Ovary (tissue), 10 donors: ENCODE measurements at places on chromosomes 16 and 17. TPM values are rescaled to one million over a fixed set of nuclear protein-coding genes. Genes with fewer than 3 reads are reported as not detected.

GRCh38 chr16:56475201-56475600, 23.8 kb downstream of the OGFOD1 start:
- H3K27me3 ChIP-seq, result no peaks in the 10 kb centered on the region
- no peak overlapping the region for H3K27ac ChIP-seq
- no peak overlapping the region for H3K4me3 ChIP-seq

DNA sequence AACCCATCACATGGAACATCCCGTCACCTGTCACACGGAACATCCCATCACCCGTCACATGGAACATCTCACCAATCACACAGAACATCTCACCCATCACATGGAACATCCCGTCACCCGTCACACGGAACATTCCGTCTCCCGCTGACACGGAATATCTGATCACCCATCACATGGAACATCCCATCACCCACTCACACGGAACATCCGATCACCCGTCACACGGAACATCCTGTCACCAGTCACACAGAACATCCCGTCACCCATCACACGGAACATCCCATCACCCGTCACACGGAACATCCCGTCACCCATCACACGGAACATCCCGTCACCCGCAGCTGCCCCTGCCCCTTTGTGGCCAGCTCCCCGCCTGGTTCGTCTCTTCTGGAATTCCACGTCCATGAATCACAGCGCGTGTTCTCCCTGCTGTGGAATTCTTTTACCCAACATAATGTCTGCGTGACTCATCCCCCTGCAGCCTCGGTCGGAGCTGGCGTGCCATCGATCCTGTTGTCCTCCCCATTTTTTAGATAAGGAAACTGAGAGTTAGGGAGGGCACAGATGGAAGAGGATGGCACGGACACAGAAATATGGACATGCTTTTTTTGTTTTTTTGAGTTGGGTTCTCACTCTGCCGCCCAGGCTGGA, 5.6 kb downstream of the CPNE7 start:
- H3K4me1 ChIP-seq, result no peaks in the 10 kb centered on the region
- no peak for DNase-seq
- no peaks in the 10 kb centered on the region for H3K36me3 ChIP-seq
- no peak overlapping the region for H3K27ac ChIP-seq
- H3K27me3 ChIP-seq, result no peaks in the 10 kb centered on the region

DNA sequence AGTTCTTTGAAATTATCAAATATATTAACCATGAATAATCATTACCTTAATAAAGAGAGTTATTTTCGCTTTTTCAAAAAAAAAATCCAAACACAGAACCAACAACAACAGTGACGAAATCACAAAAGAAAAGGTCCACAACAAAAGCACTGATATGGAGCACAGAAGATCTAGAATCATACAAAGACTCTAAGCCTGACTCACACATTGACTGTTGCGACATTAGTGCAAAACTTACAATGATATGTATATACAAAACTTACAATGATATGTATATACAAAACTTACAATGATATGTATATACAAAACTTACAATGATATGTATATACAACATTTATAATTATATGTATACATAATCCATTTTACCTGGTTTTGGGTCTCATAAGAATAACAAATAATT, 117.7 kb downstream of the USP22 start:
- H3K27ac ChIP-seq, result peak overlapping the region; percentile 35
- no peaks in the 10 kb centered on the region for H3K36me3 ChIP-seq
- no peaks in the 10 kb centered on the region for H3K27me3 ChIP-seq
- peaks cover 2% of the 10 kb centered on the region for H3K4me1 ChIP-seq
- no peak for DNase-seq

- H3K27me3 ChIP-seq, result no peaks in the 10 kb centered on the region
- H3K36me3 ChIP-seq, result no peaks in the 10 kb centered on the region
- H3K4me3 ChIP-seq, result no peak overlapping the region
- H3K4me1 ChIP-seq, result no peaks in the 10 kb centered on the region
- H3K27ac ChIP-seq, result no peak overlapping the region
- no peak for DNase-seq
These were observed 31.3 kb downstream of the SCNN1G start for GRCh38 chr16:23213831-23214230.

GRCh38 chr17:6996256-6997011, 585 bp downstream of the ALOX12 start:
- no peaks in the 10 kb centered on the region for H3K27me3 ChIP-seq
- peaks cover 3% of the 10 kb centered on the region for H3K4me1 ChIP-seq
- H3K4me3 ChIP-seq, result peak overlapping the region; percentile 7
- no peaks in the 10 kb centered on the region for H3K36me3 ChIP-seq

DNA sequence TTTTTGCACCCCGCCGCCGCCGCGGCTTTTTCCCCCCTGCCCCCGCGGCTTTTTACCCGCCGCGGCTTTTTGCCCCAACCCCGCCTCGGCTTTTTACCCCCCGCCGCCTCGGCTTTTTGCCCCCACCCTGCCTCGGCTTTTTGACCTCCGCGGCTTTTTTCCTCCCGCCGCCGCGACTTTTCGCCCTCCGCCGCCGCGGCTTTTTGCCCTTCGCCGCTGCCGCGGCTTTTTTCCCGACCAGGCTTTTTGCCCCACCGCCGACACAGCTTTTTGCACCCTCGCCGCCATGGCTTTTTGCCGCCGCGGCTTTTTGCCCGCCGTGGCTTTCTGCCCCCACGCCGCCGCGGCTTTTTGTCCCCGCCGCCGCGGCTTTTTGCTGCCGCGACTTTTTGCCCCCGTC, 137.0 kb upstream of the TP53TG3D start:
- H3K4me3 ChIP-seq, result no peak overlapping the region
- H3K27me3 ChIP-seq, result no peaks in the 10 kb centered on the region
- DNase-seq, result no peak
- H3K27ac ChIP-seq, result no peak overlapping the region

DNA sequence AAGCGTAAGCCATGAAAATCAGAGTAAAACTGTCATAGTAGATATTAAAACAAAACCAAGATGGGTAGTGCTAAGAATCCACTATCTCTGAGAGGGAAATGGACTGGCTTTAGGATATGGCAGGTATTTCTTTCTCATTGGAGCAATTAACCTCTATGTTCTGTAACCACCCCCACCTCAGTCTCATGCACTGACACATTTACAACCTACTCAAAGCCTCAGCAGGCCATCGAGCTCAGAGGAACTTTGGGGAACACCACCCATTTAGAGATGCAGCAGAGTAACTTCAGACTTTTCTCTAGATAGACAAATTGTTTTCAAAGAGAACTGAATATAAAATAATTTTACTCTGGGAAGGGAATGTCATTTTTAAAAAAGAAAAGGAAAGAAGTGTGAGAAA, 615.8 kb upstream of the ZFHX3 start:
- no peaks in the 10 kb centered on the region for H3K27me3 ChIP-seq
- H3K4me1 ChIP-seq, result no peaks in the 10 kb centered on the region
- no peak for DNase-seq
- no peak overlapping the region for H3K27ac ChIP-seq

- H3K36me3 ChIP-seq, result no peaks in the 10 kb centered on the region
- no peaks in the 10 kb centered on the region for H3K4me1 ChIP-seq
- no peaks in the 10 kb centered on the region for H3K27me3 ChIP-seq
- no peak overlapping the region for H3K27ac ChIP-seq
These were observed 90.8 kb downstream of the SDR42E1 start for GRCh38 chr16:81920498-81920897.

DNA sequence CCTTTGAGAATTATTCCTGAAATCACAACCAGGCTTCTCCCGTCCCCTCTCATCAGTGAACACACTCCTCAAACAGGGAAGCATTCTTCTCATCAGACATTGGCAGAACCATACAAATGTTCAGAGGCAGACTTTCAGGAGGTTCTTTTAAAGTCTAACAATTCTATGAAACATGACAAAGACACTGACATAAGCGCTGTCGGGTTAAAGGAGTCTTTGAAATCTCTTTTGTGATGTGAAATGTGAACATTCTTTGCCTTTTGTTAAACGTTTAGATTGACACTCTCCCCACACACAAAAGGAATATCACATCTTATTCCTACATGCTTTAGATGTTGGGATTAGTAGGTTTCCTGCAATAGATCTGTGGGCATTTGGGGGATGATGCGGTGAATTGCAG, 63.9 kb downstream of the NETO2 start:
- no peaks in the 10 kb centered on the region for H3K27me3 ChIP-seq
- H3K4me1 ChIP-seq, result no peaks in the 10 kb centered on the region
- H3K27ac ChIP-seq, result no peak overlapping the region
- no peak overlapping the region for H3K4me3 ChIP-seq
- no peaks in the 10 kb centered on the region for H3K36me3 ChIP-seq

GRCh38 chr17:82399601-82400101, 18.5 kb upstream of the HEXD start:
- DNase-seq, result no peak
- H3K4me1 ChIP-seq, result no peaks in the 10 kb centered on the region
- H3K27ac ChIP-seq, result no peak overlapping the region
- H3K27me3 ChIP-seq, result no peaks in the 10 kb centered on the region

DNA sequence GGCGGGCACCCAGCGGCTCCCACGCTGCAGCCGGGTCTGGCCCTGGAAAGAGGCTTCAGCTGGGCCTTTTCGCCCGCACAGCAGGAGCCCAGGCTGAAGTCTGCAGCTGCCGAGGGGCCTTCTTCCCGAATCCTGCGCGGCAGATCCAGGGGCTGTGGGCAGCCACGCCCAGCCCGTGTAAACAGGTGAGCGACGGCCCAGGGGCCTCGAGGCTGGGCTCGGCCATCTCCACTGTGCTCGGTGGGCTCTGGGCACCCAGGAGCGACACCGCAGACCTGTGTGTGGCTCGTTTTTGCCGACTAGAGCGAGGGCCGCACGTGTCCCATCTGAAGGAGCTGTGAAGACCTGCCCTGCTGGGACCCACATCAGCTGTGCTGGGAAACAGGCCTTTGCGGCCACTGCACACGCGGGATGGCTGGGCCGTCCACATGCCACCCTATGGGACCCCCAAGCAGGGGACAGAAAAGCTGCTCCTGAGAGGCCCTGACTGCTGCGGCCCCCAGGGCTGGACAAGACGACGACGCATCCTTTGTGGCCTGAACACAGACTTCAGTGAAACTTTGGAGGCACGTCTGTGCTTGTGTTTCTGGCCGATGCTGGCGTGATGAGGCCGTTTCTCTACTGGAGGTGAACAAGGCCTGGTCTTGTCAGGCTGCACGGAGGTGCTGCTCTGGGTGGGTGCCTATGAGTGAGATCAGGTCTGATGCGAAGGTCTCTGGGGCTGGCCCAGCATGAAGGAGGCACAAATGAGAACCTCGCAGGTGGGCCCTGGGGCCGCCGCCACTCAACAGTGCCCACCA, 5.2 kb upstream of the APRT start:
- no peaks in the 10 kb centered on the region for H3K27me3 ChIP-seq
- H3K27ac ChIP-seq, result no peak overlapping the region
- no peaks in the 10 kb centered on the region for H3K36me3 ChIP-seq
- H3K4me3 ChIP-seq, result no peak overlapping the region
- H3K4me1 ChIP-seq, result peaks cover 2% of the 10 kb centered on the region
- no peak for DNase-seq

Gene GPR179
- total RNA-seq, result 0.11 TPM

Gene CD19
- 0.71 TPM for total RNA-seq

Gene TPSD1
- total RNA-seq, result not detected

Gene RBFOX1
- 0.42 TPM for total RNA-seq

Gene CTF1
- 14.5 TPM for total RNA-seq

Gene NPIPB8
- 2.7 TPM for total RNA-seq

Gene SLC22A31
- 4.5 TPM for total RNA-seq
